ENCODE measurements at places on chromosomes 16 and 17.

DNA sequence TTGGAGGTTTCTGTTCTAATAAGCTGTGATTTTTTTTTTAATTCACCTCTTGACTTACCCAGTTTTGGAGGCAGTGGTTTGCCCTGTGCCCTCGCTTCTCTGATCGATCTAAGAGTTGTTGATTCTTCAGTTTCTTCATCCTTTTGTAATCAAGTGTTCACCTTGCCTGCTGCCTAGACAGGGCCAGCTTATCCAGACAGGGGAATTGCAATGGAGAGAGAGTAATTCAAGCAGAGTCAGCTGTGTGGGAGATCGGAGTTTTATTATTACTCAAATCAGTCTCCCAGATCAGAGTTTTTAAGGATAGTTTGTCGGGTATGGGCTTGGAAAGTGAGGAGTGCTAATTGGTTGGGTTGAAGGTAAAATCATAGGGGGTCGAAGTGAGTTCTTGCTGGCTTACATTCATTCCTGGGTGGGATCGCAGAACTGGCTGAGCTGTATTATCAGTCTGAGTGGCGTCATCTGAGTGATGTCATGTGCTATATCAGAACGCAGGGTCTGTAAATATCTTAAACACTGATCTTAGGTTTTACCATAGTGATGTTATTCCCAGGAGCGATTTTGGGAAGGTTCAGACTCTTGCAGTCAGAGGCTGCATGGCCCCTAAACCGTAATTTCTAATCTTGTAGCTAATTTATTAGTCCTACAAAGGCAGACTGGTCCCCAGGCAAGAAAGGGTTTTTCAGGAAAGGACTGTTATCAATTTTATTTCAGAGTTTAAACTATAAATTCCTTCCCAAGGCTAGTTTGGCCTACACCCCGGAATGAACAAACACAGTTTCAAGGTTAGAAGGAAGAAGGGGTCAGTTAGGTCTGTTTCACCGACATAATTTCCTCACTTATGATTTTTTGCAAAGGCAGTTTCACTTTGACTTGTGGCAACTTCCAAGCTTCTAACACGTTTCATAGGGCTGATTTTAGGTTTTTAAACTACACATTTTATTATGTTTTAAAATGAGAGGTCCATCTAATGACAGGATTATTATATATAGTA lies 21.5 kb upstream of the KCNJ16 start:
- no peak for DNase-seq

GRCh38 chr17:79747508-79748294 lies 17.0 kb downstream of the ENPP7 start:
- DNase-seq, result no peak

DNA sequence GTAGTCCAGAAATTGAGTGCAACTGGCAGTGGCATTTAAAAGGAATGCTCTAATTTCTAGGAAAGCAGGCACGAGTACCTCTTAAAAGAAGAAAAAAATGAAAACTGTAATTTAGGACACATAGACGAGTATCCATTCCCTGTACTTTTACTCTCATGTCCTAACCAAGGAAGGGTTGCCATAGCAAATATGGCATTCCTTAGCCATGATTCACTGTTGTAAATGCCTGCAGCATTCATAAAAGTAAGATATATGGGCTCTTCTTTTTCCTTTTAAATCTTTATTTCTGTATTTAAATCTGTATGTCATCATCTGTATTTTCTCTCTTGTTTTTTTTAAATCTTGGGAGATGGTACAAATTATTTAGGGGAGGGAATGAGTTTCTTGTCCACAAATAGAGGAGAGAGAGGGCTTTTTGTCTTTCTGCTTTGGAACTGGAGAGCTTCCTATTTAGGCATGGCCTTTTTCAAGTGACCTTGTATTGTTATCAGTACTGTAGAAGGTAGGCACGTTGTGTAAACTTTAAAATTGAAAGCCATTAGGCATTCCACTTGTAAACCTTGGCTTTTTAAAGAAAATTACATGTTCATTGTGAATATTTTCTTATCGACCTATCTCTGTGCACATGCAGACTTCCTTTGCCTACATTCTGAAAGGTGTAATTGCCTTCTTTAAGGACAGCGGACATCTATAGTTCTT lies 50.0 kb downstream of the TENT4B start:
- no peak for DNase-seq

- DNase-seq, result no peak
Measured at GRCh38 chr17:70158591-70158990, 10.7 kb upstream of the KCNJ2 start.

DNA sequence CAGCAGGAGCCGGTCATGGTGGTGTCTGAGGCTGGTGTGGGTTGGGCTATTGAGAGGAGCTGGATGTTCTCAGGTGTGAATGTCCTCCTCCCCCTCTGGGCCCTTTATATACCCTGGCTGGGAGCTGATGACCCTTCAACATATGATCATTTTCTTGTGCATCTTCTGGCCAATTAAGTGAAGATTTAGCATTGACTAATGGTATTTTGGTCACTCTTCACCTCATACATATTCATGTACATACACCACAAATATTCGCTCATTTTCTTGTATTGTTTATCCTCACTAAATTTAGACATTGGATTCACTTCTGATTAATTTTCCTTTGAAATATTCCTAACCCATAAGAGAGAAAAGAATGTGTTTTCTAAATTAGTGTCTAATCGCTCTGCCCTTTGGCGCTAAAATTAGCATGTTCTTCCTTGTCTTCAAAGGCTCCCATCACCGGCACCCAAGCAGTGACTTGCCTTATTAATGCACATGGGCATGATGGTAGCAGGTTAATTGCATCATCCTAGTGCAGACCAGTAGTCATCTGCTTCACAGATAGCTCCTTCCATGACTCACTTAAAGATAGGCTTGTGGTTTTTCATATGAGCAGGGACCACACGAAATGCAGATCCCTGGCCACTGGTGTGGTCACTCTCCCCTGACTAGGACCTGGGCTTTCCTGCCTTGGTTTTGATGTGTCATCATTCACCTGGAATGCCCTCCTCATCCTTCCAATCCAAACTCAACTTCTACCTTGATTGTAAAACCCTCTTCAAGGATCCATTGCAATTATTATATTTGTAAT lies at the start of gene KRTAP2-4:
KRTAP2-4 (minus strand) TSS at position 51 of the 796 bp plus-strand sequence; CDS start at position 17, 34 bp downstream.
- DNase-seq, result no peak

DNA sequence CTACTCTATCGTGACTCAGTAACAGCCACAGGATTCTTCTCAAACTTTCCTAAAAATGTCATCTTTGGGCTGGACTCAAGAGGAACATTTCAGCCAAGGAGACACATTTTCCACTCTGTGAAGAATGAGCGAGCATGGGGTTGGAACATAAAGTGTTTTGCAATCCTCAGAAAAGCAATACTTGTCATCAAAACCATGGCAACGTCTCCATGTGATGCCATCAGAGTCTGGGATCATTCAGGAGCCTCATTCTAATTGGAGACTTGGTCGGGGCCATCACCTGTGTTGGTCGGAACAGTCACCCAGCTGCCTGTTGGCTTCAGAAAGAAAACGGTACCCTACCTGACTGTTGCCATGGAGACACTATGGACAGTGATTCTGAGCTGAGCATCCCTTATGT lies 25.5 kb downstream of the MYOCD start:
- no peak for DNase-seq

DNA sequence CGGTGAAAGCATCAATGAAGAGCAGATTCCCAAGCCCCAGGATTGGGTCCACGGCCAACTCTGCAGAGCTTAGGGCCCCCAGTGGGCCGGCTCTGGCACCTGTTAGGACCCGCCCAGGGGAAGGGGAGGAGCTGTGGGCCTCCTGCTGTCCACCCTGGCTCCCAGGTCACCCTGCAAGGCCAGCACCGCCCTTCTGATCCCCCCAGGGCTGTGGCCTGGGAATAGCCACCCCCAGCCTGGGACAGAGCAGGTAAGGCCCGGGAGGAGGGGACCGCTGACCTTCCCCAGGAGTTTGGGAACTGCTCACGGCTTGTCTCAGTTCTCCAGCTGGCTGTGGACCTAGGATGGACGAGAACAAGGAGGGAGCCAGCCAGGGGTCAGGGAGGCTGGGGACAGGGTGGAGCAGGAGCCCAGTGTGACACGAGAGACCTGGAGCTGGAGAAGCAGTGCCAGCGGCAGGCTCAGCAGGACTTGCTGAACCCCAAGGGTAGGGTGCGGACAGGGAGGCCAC lies 39.3 kb upstream of the SLC38A10 start:
- no peak for DNase-seq

GRCh38 chr17:82750241-82750908 lies 1.5 kb upstream of the TBCD start:
- DNase-seq, result no peak

DNA sequence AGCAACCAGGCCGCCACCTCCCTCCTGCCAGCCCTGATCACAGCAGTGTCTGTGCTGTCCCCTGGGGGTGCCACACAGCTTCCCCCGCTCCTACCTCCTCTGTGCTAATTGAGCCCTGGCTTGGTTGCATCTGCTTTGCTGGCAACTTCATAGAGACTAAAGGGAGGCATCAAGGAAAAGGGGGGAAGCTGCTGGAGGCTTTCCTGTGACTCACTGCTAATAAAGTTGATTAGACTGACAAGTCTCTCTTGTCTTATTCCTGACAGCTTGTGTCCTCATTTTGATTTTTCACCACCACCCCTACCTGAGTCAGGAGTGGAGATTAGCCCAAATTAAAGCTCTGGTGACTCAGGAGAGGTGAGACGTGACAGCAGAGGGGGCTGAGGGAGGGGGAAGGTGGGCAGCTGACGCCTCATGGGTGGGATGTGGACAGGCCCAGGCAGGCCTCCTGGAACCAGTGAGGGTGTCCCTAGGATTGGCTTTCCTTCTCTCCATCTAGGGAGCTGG lies 310.0 kb downstream of the CBLN1 start:
- DNase-seq, result no peak

- DNase-seq, result no peak
Measured at GRCh38 chr17:72430611-72431432, 310.0 kb downstream of the SOX9 start.

GRCh38 chr17:55421179-55421934 lies at the start of gene MMD:
Gene MMD, minus strand, starts transcription at chr17:55421835. Its CDS starts 140 bp downstream, at chr17:55421695.
- DNase-seq, result peak; percentile 6

DNA sequence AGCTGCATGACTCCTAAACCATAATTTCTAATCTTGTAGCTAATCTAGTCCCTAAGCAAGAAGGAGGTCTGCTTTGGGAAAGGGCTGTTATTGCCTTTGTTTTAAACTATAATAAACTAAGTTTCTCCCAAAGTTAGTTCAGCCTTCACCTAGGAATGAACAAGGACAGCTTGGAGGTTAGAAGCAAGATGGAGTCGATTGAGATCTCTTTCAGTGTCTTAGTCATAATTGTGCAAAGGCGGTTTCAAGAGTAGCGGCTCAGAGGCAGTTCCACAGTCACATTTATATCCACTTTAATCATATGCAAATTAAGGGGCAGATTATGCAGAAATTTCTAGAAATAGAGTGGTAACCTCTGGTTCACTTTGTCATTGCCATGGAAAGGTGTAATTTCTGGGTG lies 17.4 kb downstream of the DRC7 start:
- no peak for DNase-seq

GRCh38 chr16:66970775-66971720 lies 10.0 kb downstream of the CES3 start:
- no peak for DNase-seq

- no peak for DNase-seq
Measured at GRCh38 chr17:50149417-50150353, 792 bp downstream of the PPP1R9B start.

- DNase-seq, result no peak
Measured at GRCh38 chr16:1221628-1222552, 3.2 kb downstream of the TPSG1 start.

DNA sequence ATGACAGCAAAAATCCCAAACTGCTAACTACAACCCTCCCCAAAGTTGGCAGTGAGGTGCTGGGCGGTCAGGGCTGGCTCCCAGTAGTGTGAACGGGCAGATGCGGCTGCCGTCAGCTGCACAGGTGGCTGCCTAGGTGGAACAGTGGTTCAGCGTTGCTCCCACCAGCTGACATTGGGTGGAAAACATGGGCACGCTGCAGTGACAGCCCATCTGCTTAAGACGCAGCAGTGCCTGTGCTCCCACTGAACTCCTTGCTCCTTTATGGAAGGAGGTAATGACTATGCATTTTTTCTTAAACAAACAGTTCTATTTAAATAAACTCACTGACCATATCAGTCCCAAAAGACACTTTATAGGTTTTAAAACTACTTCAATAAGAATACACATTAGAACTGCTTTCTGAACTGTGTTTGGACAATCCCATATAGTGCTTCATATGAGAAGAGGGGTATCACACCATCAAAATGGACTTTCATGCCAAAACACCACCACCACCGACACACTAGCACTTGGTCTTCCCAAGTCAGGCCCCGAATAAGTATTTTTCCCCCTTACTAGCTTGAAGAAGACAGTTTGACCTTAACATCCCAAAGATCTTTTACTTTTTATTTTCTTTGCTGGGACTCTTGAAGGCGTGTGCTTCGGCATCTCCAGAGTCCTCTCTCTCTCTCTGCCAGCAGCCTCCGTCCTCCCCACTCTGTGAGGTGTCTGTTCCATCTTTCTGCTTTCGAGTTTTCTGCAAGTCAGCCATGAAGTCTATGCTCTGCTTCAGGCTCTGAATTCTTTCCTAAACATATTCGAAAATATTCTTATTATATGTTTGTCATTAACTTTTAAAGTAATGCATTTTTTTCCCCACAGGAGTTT lies 34.4 kb downstream of the BRD7 start:
- DNase-seq, result no peak

GRCh38 chr17:16443511-16444257 lies 28.3 kb downstream of the TRPV2 start:
- no peak for DNase-seq

DNA sequence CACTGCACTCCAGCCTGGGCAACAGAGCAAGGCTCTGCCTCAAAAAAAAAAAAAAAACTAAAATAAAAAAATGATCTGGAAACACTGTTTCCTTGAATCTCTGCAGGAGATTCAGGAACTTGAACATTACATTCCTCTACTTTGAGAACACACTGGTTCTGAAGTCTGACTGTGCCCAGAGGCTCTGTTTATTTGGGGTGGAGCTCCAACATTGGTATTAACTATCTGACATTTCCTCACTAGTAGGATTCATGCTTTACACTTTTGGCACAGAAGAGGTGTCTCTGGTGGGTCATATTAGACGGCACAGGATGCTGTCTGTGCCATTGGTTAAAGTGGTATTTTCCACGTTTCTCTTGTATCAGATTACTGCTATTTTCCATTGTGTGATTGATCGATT lies 10.4 kb downstream of the SULT1A2 start:
- no peak for DNase-seq

GRCh38 chr17:58728798-58729197 lies 26.9 kb upstream of the PPM1E start:
- DNase-seq, result no peak

GRCh38 chr17:44376124-44376523 lies 12.5 kb upstream of the FAM171A2 start:
- no peak for DNase-seq

- DNase-seq, result no peak
Measured at GRCh38 chr16:31537362-31538242, 9.9 kb downstream of the AHSP start.

GRCh38 chr16:56288019-56288418 lies 96.7 kb downstream of the GNAO1 start:
- DNase-seq, result no peak

All from activated CD4-positive, alpha-beta T cell treated with anti-CD3 and anti-CD28 coated beads, Interleukin-2, amount 50 U/mL, for 24 hours (primary cell).